Stimulated activated CD4-positive, alpha-beta T cell treated with anti-CD3 and anti-CD28 coated beads, Interleukin-4, amount 100 ng/mL, for 4 hours (primary cell): ENCODE measurements at places on chromosomes 12 and 14.
A peak's percentile ranks its signal among the peaks of the same experiment; 100 is the strongest.

DNA sequence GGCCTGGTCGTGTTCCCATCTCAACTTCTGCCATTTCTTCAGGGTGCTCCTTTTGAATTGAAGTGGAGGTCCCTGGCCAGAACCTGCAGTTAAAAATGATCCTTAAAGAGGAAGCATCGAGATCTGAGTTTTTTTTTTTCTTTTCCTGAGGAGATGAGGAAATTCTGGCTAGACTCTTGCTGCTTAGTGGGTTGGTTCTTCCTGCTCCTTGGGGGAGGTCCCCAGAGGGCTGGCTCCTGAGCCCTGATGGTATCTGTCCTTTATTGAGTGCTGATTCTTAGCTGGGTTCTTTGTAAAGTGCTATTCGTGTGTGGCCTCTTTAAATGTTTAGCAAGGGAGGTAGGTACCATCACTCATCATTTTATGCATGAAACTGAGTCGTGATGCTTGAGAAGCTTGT, 11.7 kb downstream of the PELI2 start:
- no peak for DNase-seq

- DNase-seq, result no peak
These were observed 95.4 kb downstream of the ITPR2 start for GRCh38 chr12:26737487-26738030.

DNA sequence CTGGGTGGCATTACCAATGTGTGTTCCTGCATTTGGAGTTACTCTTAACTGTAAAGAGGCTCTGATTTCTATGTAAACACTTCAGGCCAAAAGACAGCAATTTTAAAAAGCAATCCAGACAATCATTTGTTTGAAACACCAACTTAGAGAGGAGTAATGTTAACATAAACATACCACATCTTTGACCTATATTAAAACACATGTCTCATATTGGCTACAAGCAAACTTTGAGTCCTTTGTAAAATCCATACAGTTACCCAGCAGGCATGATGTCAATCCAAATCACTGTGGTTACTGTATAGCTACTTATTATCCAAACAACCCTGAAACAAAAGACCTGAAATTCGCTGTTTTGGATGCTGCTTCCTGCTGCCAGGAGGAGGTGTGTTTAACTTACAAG, 7.5 kb upstream of the G2E3 start:
- DNase-seq, result no peak

GRCh38 chr14:95651821-95652583, 34.2 kb upstream of the TCL1B start:
- DNase-seq, result no peak

GRCh38 chr14:89245802-89246201, 171.2 kb downstream of the FOXN3 start:
- no peak for DNase-seq

DNA sequence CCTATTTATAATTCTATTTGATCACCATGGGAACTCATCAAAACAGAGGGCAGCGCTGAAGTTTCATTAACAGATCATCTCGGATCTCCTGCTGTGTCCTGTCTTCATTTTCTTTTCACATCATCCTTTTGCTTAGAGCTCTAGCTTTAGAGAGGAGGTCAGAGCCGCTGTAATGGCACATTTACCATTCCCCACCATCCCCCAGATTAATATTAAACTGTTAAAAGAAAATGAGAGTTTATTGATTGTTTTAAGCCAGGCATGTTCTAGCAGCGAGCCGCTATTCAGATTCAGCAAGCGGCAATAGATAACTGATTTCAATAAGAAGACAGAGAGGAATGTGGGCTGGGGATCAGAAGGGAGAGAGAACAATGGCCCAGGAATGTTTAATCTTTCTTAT, 308.8 kb downstream of the EGLN3 start:
- no peak for DNase-seq

DNA sequence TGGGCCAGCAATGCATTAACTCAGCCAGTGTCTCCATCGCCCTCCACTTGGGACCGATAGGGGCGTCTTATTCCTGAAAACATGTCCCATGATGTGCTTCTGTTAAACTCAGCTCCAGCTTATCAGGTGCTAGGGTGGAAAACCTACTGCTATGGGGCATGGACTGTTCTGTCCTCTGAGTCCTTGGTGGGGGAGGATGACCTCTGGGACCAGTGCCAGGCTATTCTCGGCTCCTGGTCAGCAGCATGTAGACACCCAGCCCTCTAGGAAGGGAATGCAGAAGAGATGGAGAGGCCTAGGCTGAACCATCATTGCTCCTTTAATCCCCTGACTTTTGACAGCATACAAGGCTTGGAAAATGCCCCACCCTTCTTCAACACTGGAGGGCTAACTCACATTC, 486.2 kb downstream of the MED13L start:
- no peak for DNase-seq

GRCh38 chr12:64780531-64781279, 21.5 kb upstream of the GNS start:
- peak; percentile 13 for DNase-seq

- peak; percentile 31 for DNase-seq
These were observed 11.4 kb upstream of the BCAT1 start for GRCh38 chr12:24960222-24960855.

GRCh38 chr12:45231515-45232145, 15.7 kb downstream of the ANO6 start:
- no peak for DNase-seq

DNA sequence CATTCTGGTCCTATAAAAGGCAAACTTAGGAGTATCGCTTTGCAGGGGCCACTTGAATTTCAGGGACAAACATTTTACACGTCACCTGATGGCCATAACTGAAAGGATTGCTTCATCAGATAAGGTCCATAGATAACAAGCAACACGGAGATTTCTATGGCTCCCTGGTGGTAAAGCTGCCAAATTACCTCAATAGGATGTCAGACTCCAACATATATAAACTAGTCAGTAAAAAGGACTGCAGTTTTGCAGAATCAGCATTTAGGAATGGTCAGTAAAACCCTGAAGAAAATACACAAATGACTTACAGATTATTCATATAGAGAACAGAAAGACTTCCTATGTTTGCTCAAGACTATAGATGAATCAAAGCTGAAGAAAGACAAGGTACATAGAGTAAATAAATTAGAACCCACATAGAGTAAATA, 66.1 kb upstream of the GRIP1 start:
- DNase-seq, result no peak
